ENCODE measurements at places on chromosomes 3 and 15. TPM values are rescaled to one million over a fixed set of nuclear protein-coding genes. Genes with fewer than 3 reads are reported as not detected.
A peak's percentile ranks its signal among the peaks of the same experiment; 100 is the strongest.

The FMN1 gene
- 6.7 TPM for total RNA-seq

The CYP8B1 gene
- not detected for total RNA-seq

DNA sequence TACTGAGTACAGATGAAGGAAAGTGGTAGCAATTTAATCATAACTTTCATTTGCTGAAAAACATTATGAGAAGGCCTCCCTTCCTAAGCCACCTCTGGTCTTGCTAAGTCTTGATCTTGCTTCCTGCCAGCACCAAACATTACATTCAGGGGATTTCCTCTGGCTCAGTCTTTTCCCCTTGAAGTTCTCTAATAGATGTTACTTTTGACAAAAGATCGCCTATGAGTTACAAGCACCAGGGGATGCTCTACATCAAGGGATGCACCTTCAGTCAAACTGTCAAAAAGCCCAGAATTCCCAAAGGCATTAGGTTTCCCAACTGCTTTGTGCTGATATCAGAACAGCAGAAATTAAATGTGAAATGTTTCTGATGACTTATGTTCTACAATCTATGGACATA lies 47.3 kb downstream of the AQP9 start:
- DNase-seq, result peak; percentile 28

- no peak for DNase-seq
Observed at GRCh38 chr3:195573611-195574496, 9.9 kb downstream of the APOD start.

DNA sequence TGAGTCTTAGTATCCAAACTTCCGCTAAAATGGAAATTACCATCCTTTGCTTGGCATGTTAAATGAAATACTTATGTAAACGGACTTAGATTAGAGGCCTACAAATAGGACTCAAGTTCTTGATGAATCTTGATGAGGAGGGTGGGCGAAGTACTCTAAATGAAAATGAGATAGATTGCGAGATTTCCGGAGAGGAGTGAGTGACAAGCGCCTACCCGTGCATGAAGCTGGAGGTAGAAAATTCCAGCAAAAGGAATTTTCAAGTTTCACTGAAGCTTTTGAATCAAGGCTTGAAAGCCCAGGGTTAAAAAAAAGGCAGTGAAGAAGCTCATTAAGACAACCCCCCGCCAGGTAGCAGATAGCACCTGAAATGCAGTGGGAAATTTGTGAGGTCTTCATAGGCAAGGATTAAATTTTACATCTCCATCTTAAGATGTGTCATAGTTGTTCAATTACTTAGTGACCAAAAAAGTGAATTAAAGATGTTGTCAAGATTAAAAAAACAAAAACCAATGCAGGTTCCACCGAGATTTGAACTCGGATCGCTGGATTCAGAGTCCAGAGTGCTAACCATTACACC lies 655 bp upstream of the RAB11A start:
- DNase-seq, result no peak

DNA sequence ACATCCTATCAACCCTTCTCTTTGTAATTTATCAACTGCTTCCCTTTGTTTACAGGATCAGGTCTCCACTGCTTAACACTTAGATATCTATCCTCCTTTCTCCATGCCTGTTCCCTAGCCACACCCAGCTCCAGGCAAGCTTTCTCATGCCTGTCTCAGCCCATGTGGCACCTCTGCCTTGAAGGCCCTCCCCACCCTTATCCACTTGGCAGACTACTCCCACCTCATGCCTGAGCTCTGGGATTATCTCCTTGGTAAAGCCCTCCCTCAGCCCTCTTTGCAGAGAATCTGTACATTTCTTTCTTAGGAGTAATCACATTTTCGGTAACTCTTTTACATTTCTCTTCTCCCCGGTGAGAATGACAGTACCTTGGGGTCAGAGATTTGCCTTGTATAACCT lies 96.0 kb downstream of the ATP1B3 start:
- peak; percentile 11 for DNase-seq
